ENCODE measurements at places on chromosomes 7 and 10. TPM values are rescaled to one million over a fixed set of nuclear protein-coding genes. Genes with fewer than 3 reads are reported as not detected.

GRCh38 chr7:79452495-79453265, 787 bp downstream of the MAGI2 start:
- peak; percentile 33 for DNase-seq

GRCh38 chr7:98251231-98251600, 816 bp downstream of the TECPR1 start:
- no peak for DNase-seq

- peak; percentile 68 for DNase-seq
These were observed 20.2 kb downstream of the PDCD11 start for GRCh38 chr10:103416436-103417147.

- DNase-seq: peak; percentile 82
These were observed 50.4 kb upstream of the WNT16 start for GRCh38 chr7:121278120-121279021.

DNA sequence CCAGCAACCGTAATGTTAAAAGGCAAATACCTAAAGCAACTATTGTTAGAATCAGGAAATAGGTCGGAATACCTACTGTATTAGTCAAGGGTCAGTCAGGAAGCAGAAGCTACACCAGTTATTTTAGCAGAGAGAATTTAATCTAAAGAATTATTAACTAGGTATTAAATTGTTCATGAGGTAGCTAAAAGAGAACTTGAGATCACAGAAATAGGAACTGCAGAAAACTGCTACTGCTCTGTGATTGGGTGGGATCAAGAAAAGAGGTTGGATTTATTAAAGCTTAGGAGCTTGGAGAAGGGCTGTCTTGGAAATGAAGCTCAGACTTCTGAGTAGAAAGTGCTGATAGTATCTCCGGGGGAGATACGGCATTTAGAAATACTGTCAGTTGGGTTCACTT, 20.0 kb upstream of the ZNF438 start:
- peak; percentile 11 for DNase-seq

DNA sequence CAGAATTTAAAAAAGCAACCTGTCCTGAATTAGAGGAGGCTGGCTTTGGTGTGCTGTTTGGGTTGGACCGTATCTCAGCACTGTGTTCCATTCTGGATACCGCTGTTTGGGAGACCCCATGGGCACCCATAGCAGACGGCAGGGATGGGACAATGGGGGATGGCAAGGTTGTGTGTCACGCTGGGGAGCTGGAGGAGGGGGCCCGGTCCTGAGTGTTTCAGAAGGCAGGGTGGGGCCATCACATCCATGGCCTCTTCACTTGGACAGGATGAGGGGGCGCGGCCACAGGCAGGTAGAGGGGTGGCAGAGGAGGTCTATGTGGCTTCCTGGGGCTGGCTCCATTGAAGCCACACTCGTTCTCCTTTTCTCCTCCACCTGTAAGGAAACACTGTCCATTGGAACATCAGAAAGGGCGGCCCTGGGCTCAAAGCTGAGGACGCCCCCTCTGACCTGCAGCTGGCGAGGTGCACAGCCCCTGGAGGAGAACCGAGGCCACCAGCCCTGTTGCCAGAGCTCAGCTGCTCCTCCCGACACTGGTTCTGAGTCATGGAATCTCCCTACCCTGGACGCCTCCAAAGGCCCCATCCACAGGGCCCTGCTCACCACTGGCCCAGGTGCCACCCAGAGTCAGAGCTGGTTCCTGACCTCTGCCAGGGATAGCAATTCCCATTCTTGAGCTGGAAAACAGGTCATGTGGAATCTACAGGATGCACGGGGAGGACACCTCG, 587.3 kb downstream of the DNAJB6 start:
- DNase-seq: no peak

GATA3 gene
- total RNA-seq: 2.3 TPM

LRRC61 gene
- not detected for total RNA-seq

GRCh38 chr7:87452279-87452678, 23.2 kb downstream of the ABCB4 start:
- peak; percentile 12 for DNase-seq

SEMA3C gene
- total RNA-seq: 116 TPM

- no peak for DNase-seq
These were observed 10.6 kb downstream of the PPP2R2D start for GRCh38 chr10:131911451-131911850.

DNA sequence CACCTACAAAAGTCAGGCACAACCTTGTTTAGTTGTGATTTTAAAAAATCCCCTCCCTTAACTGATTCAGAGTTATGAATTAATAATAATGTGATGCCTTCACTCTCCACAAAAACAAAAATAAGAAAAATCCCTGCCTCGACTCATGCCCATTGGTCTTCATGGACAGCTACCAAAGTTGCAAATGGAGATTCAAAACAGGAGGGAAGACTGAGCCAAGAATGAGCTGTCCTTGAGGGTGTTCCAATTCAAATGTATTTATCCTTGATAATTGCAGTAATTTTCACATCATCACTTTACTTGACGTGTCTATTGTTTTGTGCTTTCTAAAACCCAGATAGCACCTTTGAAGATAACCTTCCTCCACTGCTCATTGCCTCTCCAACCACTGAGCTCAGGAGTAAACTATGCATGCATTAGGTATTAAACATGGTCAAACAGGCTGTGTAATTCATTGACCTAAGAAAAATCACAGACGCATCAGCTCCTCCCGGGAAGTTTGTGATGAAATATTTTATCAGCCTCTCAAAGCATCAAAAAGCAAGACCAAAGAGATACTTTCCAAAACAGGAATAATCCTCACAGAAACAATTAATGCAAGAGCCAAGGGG, 712.7 kb upstream of the IGFBP3 start:
- no peak for DNase-seq

DNA sequence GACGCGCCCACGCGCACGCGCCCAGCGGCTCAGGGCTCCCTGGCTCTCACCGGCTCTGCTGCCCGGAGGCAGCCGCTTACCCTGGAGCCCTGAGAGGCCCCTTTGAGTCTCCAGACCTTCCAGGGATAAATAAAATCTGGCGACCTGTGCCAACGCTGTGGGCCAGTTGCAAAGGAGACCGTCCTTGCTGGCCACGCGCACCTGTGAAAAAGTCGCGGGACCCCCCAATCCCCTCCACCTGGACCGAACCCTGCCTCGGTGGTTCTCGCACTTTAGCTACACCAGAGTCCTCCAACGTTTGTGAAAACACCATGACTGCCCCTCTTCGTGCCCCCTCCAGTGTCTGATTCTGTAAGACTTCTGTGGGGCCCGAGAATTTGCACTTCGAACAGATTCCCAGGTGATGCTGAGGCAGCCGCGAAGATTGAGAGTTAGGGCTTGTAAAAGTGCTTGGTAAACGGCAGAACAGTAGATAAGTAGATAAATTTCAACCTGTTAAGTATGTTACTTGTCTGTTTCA, 102.4 kb upstream of the SVIL start:
- DNase-seq: no peak

CTAGE8 gene
- total RNA-seq: 0.05 TPM

DNA sequence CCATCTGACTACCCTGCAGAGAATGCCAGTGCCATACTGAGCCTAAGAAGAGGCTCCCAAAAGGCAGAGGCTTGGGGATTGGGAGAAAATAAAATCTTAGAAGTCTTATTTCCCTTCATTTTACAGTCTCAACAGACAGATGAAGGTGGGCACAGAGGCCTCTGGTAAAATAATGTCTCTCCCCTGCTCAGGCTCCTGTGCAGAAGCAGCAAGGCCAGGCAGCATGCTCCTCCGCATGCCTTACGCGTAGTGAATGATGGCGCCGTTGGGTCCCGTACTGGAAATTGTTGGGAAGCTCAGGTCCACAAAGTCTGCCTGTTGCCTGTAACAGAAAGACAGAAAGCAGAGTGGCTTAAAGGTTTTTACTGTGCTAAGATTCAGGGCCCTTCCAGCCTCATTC, 45.8 kb downstream of the XPNPEP1 start:
- DNase-seq: no peak

GRCh38 chr10:30176776-30177533, 117.6 kb upstream of the JCAD start:
- DNase-seq: no peak

H2BK1 gene
- total RNA-seq: not detected

GRCh38 chr10:17029581-17030271, 99.9 kb downstream of the CUBN start:
- peak; percentile 80 for DNase-seq

RBM17 gene
- total RNA-seq: 15.5 TPM

TDRD1 gene
- not detected for total RNA-seq

TAS2R38 gene
- not detected for total RNA-seq

DNA sequence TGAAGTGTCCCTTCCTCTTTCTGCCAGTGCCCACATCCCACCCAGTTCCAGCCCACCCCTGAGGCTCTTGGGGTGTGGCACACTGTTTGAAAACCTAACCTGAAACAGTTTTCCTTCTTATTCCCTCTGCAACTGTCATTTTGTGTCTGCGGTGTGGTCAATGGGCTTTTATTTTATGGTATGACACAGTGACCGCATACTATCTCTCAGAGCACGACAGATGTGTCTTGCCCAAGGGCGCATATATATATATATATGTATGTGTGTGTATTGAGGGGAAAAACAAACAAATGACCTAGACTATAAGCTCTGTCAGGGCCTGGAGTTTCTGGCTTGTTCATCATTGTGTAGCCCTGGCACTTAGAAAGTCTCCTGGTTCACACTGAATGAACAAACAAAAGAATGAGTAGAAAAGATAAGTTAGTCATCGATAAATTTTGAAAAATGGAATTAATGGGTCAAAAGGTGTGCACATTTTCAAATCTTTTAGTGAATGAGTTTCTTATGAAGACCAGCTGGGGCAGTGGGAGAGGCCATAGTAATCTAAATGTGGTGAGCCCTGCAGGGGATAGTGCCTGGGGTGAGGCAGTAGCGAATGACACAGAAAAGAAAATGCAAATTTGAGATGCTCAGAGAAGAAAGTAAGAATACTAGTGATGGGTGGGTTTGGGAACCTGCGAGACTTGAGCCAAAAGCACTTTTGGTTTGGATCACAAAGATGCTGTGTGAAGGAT, 198.4 kb downstream of the SNX10 start:
- DNase-seq: no peak

GRCh38 chr7:129439963-129440625, 5.9 kb downstream of the STRIP2 start:
- DNase-seq: no peak

DNA sequence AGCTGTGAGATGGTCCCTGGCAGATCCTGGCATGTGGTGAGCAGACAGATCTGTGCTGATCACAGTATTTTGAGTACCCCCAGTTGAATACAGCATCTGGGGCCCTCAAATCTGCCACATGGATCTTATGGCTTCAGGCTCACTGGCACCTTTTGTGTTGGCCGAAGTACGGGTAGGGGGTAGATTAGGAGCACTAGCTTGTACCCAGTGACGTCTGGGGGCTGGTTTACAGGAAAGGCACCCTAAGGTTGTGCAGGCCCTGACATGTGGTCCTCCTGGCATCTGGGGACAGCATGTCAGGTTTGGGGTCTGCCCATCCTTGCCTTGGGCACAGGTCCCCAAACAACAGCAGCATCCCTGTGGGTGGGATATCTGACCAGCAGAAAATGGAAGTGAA, 53.2 kb downstream of the SYPL1 start:
- DNase-seq: no peak

ADAMTS14 gene
- 1.2 TPM for total RNA-seq

DNA sequence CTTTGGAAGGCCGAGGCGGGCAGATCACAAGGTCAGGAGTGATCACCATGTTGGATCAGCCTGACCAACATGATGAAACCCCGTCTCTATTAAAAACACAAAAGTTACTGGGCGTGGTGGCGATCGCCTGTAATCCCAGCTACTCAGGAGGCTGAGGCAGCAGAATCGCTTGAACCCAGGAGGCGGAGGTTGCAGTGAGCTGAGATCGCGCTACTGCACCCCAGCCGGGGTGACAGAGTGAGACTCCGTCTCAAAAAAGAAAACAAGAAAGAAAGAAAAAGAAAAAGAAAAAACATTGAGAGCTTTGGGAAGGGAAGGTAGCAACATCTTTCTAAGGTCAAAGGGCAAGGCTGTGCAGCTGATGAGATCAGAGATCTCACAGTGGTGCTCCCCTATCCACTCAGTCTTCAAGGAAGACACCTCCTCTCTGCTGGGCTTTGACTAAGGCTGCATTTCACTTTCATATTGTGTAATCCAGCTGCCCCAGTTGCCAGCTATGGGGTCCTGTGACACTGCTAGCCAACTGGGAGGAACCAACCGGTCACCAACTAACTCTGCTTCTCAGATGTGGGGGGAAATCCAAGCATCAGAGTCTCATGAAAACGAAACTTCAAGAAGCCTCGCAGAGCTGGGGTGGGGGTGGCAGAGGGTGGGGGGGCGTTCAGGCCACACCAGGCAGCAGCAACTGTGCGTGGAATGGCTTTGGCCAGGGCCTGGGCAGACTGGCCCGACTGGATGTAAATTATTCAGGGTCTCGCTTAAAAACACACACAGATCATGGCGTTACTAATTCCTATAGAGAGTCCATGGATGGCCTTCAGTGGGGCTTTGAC, 1.5 kb downstream of the IL15RA start:
- peak; percentile 31 for DNase-seq

DNA sequence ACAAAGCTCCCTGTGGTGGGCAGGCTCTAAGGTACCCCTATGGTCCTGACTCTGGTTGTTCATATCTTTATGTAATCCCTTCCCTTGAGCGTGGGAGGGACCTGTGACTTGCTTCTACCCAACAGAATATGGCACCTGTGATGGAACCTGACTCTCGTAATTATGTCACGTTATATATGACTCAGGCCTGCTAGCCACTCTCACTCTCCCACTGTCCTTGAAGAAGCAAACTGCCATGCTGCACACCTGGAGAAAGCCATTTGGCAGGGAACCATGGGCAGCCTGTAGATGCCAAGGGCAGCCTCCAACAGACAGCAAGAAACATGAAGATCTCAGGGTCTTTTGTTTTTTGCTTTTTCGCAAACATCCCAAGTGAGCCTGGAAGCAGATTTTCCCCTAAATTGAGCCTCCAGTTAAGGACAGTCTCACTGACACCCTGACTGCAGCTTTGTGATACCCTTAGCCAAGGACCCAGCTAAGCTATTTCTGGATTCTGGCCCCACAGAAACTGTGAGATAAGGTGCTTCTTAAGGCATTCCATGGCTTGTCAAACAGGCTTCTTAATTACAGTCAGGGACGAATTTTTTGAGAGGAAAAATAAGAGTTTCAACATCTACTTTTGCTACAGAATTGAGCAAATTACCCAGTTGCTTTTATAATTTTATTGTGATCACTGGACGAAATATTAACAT, 49.6 kb downstream of the IFIT5 start:
- DNase-seq: no peak

DNA sequence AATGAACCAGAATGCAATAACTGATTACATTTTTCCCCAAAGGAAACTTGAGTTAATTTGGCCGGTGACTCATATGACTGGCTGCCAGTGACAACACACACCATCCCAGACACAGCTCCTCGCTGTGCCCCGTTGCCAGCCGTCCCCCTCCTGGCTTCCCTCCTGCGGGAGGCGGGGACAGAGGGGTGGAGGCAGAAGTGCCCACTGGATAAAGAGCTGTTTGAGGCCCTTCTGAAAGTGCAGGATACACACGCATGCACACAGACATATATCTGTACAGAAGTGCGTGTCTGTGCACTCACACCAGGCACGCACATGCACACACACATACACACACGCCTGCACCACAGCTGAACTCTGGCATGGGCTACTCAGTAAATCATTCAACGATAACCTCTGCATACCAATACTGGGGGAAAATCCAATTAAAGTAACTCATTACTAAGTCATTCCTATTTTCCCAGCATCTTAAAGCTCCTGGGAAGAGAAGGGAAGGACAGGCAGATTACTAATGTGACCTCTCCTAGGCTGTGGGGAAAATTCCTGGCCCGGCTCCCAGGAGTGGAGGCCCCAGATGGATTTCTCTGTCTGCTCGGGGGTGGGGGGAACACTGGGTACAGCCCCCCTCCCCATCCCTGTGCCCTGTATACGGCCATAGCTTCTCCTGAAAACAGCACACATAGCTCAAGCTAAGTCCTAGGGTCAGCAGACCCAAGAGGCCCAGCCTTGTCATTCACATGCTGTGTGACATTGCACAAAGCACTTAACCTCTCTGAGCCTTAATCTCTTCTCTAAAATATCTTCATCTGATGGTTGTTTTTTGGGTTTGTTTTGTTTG, 52.3 kb upstream of the MYL10 start:
- peak; percentile 97 for DNase-seq
